Activated naive CD4-positive, alpha-beta T cell treated with anti-CD3 and anti-CD28 coated beads, Interleukin-2, amount 50 U/mL, for 72 hours (primary cell): ENCODE measurements at places on chromosomes 1 and 21.

DNA sequence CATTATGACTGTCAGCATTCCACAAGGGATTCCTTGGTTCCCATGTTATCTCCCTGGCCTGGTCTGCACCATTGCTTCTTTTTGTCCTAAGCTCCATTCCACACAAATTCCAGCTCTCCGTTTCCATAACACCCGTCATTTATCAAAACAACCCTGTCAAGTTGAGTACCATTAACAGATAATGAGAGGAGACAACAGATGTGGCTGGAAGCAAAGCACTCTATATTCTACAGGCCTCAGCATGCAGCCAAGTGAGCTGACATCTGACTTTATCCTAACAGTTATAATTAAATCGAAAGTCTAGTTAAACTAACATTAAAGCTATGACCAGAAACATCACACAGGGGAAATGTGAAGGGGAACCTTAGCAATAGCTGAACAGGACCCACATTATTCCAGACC lies 110.4 kb downstream of the RERE start:
- DNase-seq: no peak

GRCh38 chr1:37878071-37878470 lies 18.7 kb upstream of the MTF1 start:
- no peak for DNase-seq

GRCh38 chr1:225944951-225945350 lies 3.9 kb upstream of the LEFTY2 start:
- DNase-seq: no peak

DNA sequence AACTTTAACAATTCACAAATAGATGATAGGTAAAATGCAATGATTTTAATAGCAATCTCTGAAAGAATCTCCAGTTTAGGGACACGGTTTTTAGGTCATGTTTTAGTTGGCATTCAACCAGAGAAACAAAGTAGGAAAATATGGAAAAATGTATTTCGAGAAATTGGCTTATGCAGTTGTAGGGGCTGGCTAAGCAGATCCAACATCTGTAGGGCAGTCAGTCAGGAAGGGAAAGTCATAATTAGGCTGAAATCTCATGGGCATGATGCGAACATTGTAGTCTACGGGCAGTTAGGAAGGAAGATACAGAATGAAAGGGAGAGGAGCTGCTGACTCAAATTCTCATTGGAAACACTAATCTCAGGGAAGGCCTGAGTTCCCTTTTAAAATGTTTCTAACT lies 1276.0 kb upstream of the ADGRL4 start:
- no peak for DNase-seq

DNA sequence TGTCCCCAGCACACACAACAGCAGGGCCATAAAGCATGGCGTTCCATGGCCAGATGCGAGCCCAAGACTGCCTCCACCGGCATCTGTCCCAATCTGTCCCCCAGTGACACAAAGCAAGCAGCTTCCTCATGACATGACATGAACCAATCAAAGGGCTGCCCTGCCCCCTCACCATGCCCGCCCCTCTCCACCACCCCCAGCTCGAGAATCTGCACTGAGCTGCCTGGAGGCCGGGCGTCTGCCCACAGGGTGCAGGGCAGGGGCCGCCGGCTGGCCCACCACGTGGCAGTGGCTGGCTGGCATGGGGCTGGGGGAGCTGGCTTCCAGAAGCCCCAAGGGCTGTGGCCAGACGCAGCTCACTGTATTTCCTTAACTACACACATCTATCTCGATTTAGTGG lies 27.8 kb downstream of the WNT9A start:
- DNase-seq: no peak

DNA sequence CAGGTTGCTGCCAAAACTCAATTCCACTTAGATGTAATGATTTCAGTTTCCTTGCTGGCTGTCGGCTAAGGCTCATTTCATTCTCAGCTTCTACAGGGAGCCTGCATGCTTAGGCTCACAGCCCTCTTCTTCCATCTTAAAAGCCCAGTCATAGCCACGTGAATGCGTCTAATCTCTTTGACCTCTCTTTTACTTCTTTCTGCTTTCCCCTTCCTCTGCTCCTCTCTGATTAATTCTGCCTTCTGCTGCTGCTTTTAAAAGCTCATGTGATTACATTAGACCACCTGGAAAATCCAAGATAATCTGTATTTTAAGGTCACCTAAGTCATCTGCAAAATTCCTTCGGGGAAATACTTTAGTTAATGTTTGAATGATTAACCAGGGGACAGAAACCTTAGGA lies 812.8 kb upstream of the BRINP3 start:
- no peak for DNase-seq

- DNase-seq: no peak
Measured at GRCh38 chr1:49358036-49358435, 581.3 kb upstream of the BEND5 start.

- DNase-seq: no peak
Measured at GRCh38 chr1:196608390-196609369, at the start of gene KCNT2. Gene KCNT2, minus strand, starts transcription at chr1:196608440. Its CDS starts 131 bp downstream, at chr1:196608309.

- no peak for DNase-seq
Measured at GRCh38 chr1:71276466-71276865, 195.6 kb upstream of the ZRANB2 start.

GRCh38 chr1:57494530-57495079 lies 70.7 kb upstream of the DAB1 start:
- DNase-seq: no peak

DNA sequence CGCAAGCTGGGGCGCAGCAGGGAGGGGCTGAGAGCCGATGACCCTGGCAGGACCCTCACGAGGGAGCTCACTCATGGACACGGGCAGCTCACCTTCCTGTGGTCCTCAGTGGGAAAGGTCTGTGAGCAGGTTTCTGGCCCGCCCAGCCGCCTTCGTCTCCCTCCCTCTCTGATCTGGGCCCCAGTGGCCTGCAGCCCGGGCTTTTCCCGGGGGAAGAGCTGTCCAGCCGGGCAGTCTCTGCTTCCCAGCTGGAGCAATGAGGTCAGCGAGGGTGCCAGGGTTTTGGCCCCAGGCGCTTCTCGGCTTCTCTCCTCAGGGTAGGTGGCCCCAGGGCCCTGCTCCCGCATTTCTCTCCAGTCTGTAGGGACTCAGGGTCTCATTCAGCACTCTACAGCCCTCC lies 22.2 kb upstream of the ARHGEF16 start:
- no peak for DNase-seq

DNA sequence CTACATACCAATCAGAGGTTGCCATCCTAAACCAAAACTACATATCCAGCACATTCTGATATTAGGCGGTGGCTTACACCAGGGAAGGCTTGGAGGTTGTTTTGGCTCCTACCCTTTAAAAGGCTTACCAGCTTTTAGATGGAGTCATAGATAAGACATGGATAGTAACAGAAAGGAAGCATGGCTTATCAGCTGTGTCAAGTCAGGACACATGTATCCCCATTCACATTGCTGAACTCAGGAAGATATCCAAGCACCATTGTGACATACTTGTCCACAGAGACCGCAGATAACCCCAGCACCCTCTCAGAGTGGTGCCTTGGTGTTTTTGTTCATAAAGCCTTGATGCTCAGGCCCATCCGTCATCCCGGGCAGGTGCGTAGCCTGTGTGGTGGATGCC lies 39.7 kb downstream of the ADARB1 start:
- DNase-seq: no peak

- no peak for DNase-seq
Measured at GRCh38 chr1:174157157-174157806, 2.0 kb upstream of the RABGAP1L start.

GRCh38 chr1:65882076-65882475 lies 89.4 kb downstream of the PDE4B start:
- DNase-seq: no peak

DNA sequence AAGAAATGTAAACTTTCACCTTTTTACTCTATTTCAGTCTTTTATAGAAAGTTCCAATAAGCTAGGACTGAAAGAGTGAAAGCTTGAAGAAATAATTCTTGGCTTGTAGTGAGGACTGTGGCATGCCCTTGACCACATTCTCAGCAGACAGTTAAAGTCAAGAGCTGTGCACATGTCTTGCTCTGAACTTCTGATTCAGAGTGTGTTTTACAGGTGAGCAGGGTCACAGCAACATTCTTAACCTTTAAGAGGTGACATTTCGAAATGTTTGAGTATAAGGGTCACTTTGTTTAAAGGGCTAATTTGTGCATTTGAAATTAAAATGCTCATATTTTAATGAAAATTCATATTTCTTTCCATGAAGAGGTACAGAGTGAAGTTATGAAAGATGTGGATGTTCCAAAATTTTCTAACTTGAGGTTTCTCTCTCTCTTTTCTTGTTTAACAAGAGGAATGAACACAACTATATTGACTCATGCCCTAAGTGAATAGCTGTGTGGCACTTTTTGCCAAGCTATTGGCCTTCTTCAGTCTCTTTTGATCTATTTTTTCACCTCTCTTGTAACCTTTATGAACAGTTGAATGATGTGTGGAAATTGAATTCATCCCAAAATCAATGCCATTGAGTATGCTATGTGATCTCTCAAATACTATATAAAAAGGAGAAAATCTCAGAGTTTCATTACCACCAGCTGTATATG lies 918.1 kb downstream of the ADGRL2 start:
- DNase-seq: no peak

- no peak for DNase-seq
Measured at GRCh38 chr1:20846461-20847374, 59.6 kb upstream of the HP1BP3 start.

- no peak for DNase-seq
Measured at GRCh38 chr21:37615962-37616361, 249.4 kb downstream of the DYRK1A start.
